Bronchial epithelial cell (primary cell): ENCODE measurements at places on chromosomes 6 and 20. TPM values are rescaled to one million over a fixed set of nuclear protein-coding genes. Genes with fewer than 3 reads are reported as not detected.
A peak's percentile ranks its signal among the peaks of the same experiment; 100 is the strongest.

Gene PACSIN1
- total RNA-seq: not detected in 2 replicates

DNA sequence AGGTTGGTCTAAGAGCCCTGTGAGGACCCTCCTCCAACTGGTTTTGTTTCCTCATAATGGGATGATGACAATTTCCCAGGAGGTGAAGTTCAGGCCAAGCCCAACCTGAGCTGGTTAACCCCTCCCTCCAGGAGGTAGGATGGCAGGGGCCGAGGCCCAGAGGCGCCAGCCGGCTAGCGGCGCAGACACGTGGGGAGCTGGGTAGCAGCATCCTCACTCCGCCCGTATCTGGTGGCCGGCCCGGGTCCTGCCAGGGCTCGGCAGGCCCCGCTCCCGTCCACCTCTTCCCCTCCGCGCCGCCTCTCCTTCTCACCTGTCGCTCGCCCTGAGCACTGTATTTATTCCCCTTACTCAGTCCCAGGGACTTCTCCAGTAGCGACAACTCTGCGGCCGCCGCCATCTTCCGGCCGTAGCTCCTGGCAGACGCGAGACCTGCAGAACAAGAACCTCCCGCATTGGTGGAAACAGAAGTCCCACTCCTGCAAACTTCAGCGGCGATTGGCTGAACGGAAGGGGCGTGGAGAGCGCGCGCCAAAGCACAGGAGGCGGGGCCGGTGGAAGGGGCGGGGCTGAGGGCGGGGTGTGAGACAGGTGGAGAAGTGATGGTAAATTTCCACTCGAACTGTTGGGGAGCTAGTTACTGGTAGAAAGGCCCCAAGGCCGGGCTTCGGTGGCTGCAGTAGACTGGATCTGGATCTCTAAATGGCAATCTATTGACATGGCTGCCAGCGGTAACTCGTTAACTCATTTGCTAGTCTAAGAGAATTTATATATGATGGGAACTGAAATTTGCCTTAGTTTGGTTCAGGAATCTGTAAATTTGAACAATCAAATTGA lies at the start of gene EEF1E1:
Gene EEF1E1 (minus strand): TSS at position 427 of the 837 bp plus-strand sequence. CDS start 27 bp downstream, at position 400.
- DNase-seq: peak; percentile 90

- peak; percentile 68 for DNase-seq
Measured at GRCh38 chr20:38790200-38791053, 15.1 kb upstream of the PPP1R16B start.

Gene PLG
- not detected in 2 replicates for total RNA-seq

DNA sequence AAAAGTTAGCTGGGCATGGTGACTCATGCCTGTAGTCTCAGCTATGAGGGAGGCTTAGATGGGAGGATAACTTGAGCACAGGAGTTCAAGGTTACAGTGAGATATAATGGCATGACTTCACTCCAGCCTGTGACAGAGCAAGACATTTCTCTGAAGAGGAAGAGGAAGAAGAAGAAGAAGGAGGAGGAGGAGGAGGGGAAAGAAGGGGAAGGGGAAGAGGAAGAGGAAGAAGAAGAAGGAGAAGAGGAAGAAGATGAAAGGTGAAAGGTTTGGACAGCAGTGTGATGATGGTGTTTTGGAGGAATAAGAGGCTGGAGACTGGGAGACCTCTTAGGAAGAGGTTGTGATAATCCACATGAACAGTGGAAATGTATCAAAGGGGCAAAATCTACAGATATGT lies 410.7 kb upstream of the JAG1 start:
- no peak for DNase-seq

Gene SGK2
- 0.38 and 0.53 TPM in 2 replicates for total RNA-seq

GRCh38 chr6:80886475-80886874 lies 780.0 kb downstream of the BCKDHB start:
- no peak for DNase-seq

GRCh38 chr20:4775322-4776078 lies 53.8 kb downstream of the PRND start:
- no peak for DNase-seq

DNA sequence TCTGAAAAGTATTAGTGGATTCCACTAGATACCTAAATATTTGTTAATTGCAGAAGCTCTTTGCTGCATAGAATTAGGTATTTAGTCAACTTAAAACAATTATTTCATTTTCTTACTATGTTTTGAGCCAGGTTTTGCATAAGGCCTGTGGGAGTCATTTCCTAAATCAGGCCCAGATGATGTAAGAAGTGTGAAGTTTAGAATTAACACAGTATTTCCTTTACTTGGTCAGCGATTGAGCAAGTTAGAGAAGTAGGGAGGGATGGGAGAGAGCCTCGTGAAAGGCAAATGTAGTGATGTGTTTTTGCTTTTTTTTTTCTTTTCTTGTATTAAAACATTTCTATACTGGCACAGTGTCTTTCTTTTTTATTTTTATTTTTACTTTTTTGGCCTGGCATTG lies 711.1 kb downstream of the HDGFL1 start:
- DNase-seq: no peak

Gene MRPS26
- total RNA-seq: 68.0 and 69.5 TPM in 2 replicates

GRCh38 chr6:142356201-142356883 lies 54.5 kb downstream of the ADGRG6 start:
- DNase-seq: no peak

DNA sequence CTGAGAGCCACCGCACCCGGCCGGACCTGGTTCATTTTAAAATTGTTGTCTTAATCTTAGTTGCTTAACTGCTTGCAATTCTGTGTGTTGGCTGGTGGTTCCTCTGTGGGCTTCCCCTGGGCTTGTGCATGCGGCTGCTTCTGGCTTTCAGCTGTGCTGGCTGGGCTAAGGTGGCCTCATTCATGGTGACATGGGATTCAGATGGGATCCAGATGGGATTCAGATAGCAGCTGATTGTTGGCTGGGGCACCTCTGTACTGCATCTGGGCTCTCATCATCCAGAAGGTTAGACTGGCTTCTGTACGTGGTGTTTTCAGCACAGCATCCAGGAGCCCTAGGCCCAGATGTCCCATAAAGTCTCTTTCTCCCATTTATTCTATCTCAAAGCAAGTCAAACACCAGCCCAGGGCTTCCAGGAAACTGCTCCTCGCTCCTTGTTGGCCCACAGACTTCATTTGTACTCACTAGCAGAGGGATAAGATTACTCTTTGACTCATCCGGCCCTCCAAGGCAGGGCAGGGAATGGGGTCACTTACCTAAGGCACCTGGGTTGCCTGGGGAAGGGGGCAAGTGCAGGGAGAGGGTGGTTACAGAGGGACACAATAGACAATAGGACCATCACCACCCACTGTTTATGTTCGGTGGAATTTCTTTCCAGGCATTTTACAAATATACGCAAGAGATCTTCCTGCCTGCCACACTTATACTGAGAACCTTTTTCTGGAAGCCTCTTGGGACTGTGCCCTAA lies 10.2 kb upstream of the PEDS1 start:
- peak; percentile 79 for DNase-seq

GRCh38 chr6:46655803-46656202 lies 3.0 kb downstream of the SLC25A27 start:
- DNase-seq: no peak

Gene ADTRP
- total RNA-seq: 11.3 and 17.6 TPM in 2 replicates
